ENCODE measurements at places on chromosomes 2 and 18.

- DNase-seq, result no peak
Measured at GRCh38 chr18:1062588-1062987, 157.9 kb downstream of the ADCYAP1 start.

DNA sequence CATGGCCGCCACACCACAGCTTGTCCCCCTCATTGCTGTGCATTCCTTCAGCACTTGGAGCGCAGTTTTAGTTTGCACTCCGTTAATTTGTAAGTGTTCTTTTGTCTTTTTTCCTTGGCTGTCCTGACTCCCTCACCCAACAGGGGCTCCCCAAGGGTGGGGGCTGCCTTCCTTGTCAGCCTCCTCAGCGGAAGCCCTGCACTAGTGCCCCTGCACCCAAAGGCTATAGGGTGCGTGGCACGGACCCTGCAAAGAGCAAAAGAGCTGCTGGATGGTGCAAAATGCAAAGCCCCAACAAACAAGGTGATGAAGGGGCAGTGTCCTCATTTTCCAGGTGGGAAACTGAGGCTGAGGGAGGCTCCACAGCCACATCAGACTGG is 46.8 kb downstream of the EMX1 start:
- DNase-seq, result peak; percentile 60

DNA sequence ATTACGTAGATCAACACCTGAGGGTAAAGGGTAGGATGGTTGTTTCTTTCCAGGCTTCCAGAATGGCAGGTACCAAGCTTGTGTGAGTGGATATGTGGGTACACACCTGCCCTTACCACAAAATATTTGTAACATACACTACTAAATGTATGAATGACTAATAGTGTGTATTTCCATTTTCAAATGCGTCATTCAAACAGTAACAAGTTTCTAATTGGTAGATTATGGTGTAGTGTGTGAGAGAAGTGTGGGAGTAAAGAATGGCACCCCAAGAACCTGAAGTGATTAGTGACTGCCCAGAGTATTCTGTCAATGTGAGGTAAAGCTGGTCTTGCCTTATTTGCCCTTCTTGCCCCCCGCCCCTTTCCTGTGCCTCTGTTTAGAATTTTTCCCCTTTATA is 21.1 kb downstream of the AGPS start:
- no peak for DNase-seq

GRCh38 chr2:233094614-233095013 is 34.5 kb downstream of the INPP5D start:
- no peak for DNase-seq

DNA sequence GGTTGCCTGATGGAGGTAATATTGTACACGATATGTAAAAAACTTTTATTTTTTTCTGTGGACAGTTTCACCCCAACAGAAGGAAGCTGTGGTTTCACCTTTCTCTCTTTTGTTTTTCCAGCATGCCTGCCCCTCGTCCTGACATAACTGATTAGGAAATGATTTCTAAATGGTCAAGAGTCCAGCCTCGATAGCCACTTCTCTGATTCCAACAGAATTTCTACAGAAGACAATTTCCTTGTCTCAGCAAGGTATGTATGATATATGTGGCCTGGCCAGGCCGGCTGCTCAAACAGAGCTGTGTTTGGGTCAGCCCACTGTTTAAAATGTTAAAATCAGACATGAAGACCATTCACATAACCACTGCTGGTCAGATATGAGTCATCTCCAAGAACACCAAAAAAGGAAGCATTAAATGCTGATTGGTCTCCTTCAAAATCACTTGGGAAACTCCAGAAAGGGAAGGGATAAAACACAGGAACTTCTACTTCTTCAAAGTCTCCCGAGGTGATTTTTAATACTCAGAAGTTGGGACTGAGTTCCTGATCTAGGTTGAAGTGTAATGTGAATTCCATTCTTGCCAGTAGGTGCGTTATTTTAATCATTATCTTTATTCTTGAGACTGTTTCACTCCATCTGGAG is 22.3 kb downstream of the ATP8B1 start:
- no peak for DNase-seq

GRCh38 chr2:37837628-37838328 is 87.3 kb upstream of the RMDN2 start:
- no peak for DNase-seq

GRCh38 chr18:27750014-27750413 is 426.9 kb downstream of the CDH2 start:
- DNase-seq, result no peak

DNA sequence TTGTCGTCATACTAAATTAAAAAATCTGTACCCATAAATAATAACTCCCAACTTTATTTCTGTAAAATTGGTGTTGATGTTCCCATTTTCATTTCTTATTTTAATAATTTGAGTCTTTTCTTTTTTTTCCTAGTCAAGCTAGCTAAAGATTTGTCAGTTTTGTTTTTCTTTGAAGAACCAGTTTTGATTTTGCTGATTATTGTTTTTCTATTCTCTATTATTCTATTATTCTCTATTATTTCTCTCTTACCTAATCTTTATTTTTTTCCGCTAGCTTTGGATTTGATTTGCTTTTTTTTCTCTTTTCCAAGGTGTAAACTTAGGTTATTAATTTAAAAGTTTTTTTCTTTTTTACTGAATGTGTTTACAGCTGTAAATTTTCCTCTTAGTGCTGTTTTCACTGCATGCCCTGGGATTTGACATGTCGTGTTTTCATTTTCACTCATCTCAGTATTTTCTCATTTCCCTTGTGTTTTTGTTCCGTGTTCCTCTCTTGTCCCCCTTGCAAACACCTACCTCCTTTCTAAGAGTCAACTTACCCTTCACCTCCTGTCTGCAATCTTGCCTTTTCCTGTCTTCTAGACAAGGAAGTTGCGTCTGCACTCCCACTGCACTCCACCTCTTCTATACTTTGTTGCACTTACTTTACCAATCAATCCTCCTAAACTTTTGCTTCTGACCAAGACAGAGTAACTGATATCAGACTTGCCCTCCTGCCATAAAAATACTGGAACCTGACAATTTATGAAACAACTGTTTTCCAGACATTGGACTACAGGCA is 18.8 kb downstream of the PSMG2 start:
- DNase-seq, result no peak

DNA sequence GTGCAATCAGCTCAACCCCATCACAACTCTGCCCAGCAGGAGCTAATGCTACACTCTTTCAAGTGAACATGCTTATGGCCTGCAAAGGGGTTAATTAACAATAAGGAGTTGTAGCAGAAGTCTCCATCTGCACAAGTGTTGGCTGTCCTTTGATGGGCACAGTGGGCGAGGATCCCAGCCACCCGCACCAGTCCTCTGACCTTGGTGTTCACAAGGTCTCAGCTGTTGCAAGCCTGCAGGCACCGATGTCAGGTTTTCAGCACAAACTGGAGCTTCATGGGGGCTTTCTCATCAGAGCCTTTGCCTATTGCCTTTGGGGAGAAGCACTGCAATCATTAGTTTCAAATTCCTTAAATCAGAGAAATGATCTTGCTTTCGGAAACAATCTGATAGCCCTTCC is 60.9 kb upstream of the TMEM178A start:
- no peak for DNase-seq

DNA sequence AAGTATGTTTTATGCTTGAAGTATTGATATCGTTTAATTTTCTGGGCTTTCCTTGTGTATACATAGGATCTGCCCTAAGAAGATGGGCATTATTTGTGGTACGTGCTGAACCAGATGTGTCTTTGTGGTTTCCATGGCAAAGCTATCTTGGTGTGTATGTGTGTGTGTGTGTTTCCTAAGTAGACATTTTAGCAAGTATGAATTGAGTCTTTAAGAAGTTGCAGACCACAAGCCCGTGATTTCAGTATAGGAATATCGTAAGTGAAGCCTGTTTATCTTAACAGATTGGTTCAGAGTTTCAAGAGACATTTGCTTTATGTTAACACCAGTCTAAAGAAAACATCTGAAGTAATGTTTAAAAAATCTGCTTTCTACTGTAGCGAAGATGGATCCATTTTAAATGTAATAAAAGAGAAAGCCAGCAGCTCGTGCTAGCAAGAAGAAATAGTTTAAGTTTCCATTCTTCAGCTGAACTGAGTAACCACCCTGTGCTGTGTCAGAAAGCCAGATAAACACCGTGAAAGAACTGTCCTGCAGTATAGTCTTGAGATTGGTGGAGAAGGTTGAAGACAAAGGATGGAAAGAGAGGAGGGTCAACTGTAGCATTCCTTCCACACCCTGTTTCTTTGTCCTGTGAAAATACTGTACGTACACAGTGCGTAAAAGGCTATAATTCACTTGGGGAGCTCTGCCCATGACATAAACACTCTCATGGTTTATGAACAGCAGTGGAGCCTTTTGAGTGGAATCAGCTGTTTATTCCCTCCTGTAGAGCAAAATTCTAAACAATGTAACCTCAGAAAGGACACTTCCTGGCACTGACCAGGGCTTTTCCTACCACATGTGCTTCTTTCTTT is 91.9 kb upstream of the FOSL2 start:
- DNase-seq, result no peak

DNA sequence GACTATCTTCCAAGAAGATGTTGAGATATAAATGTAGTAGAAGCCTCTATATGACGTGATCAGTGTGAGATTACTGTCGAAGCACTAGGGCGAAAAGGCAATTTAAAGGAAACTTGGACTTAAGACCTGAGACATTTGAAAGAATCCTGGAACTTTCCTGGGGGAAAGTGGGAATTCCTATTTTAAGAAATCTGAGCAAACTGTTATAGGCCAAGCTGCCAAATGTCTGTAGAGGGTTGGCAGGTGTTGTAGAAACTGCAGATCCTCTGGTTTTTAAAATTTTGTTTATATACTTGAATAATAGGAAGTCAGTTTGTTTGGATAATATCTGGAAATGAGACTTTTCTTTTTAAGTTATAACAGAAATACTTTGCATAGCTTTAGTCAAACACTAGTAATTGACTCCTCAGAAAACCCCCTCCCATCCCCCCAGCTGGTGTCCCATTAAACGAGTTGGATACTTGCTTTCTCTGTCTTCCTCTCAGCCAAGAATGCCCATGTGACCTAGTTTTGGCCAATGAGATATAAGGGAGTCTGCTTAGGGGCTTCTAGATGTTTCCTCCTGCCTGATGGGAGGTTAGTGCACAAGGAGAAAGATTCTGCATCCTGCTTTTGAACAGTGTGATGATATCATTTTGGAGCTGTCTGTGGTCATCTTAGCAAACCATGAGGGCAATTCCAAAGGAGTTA is 61.2 kb downstream of the MOGAT1 start:
- no peak for DNase-seq

DNA sequence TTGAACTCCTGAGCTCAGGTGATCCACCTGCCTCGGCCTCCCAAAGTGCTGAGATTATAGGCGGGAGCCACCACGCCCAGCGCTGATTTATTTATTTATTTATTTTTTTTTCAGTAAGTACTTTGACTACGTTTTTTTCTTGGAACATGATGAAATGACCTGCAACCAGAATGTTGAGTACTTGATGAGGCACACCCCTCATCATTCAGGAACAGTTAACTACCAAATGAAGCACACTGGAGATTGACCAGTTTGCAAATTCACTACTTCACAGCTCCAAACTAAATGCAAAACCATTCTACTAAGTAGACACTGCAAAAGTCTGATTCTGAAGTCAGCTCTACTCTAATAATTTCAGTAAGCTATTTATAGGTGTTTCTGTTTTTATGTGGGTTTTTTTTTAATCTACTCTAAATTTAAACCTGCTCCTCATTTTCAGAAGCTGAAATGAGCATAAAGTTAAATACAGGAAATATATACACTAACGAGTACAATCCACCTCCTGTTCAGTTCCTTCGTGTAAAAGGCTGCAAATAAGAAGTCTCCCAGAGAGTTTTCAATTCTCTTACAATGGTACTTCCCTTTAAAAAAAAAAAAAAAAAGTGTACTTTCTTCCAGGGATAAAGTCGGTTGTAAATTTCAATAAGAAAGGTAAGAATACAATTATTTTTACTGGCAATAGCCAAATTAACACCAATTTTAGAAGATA is 1.4 kb downstream of the GFPT1 start:
- DNase-seq, result no peak

DNA sequence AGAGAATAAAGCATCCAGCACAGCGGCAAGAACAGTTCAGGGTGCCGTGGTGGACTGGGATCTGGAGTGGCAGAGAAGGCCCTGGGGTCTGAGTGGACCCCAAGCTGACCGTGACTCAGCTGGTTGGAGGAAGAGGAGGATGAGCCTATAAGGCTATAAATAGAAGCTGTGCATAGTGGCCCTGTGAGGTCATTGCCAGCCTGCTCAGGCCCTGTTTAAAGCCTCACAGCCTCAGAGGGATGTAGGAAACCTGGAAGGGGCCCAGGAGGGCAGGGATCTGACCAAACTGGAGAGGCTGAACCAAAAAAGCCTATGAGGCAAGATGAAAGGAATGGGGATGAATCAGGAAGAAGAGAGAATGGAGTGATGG is 11.3 kb upstream of the DES start:
- no peak for DNase-seq

DNA sequence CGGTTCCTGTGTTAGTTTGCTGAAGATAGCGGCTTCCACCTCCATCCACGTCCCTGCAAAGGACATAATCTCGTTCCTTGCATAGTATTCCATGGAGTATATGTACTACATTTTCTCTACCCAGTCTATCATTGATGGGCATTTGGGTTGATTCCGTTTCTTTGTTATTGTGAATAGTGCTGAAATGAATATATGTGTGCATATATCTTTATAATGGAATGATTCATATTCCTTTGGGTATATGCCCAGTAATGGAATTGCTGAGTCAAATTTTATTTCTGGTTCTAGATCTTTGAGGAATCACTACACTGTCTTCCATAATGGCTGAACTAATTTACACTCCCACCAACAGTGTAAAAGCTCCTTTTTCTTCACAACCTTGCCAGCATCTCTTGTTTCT is 255.4 kb upstream of the CDH2 start:
- DNase-seq, result no peak

- no peak for DNase-seq
Measured at GRCh38 chr2:8477552-8478470, 204.0 kb upstream of the ID2 start.

DNA sequence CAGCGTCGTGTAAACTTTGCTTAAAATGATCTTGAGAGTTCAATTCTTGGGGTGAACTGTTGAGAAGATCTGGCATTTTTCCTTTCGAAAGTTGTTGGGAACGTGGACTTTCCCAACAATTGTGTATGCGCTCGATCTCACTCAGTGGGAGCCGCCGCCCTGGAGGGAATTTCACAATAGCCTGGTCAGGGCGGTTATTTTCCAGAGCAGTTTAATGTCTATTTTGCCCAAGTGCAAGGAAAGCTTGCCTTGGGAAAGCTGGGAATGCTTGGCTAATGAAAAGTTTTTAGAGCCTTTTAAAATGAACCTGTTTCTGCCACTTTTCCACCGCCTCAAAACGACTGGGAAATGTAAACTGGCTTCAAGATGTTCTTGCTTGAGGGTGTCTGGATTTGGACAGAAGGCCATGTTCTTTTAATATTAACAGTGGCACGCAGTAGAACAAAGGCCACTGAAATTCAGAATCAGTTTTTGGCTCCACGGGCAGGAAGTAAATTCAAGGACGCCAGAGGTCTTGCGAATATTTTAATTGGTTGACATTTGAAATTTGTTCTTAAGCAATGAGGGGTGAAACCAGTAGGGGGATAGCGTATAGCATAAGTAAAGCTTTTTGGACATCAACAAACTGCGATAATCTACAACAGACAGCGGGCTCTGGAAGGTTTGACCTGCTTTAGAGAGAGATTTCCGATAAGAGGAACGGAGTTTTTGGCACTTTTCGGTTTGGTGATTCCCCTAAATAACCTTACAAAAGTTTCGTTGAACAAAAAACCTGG is 1.2 kb downstream of the CFLAR start:
- no peak for DNase-seq
